ENCODE measurements at places on chromosomes 16 and 17.

DNA sequence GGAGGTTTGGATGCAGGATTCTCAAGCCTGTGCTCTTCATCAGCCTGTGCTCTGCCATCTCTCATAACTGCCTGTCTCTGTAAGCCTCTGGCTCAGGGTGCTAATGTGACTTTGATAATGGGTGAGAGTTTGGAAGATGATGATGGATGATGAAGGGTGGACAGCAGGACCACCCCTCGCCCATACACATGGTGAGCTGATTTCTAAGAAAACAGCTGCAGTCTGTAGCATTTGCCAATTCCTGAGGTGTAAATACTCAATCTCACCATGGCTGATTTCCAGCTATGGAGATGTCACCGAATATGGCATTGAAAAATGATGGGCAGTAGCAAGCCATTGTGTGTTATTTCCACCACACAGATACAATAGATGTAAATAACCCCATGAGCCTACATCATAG, 74.2 kb downstream of the ARSG start:
- no peak for DNase-seq

GRCh38 chr17:9364837-9365430, 210.7 kb downstream of the STX8 start:
- DNase-seq, result no peak

- DNase-seq, result peak; percentile 49
Measured at GRCh38 chr16:85423631-85424030, 189.5 kb upstream of the GSE1 start.

DNA sequence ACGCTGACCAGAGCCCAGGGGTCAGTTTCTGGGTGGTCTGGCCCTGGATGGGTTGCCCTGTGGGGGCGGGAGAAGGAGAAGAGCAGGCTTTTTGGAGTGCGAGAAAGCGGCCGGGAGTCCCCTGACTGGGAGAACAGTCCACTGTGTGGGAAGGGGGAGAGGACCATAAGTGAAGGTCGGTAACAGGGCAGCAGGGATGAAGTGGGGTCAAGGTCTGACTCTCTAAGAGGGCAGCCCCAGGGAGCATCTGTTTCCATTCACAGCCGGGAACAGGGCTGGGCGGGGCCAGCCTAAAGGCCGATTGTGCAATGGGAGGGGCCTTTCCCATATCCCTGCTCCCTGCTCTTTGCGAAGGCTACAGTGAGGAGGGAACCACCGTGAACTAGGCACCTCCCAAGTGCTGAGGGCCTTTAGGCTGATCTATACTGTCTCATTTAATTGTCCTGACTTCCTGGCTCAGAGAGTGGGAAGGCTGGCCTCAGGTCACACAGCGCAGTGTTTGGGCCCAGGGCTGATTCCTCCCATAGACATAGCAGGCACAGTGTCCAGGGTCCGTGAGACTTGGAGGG, 10.4 kb upstream of the WFDC1 start:
- peak; percentile 42 for DNase-seq

DNA sequence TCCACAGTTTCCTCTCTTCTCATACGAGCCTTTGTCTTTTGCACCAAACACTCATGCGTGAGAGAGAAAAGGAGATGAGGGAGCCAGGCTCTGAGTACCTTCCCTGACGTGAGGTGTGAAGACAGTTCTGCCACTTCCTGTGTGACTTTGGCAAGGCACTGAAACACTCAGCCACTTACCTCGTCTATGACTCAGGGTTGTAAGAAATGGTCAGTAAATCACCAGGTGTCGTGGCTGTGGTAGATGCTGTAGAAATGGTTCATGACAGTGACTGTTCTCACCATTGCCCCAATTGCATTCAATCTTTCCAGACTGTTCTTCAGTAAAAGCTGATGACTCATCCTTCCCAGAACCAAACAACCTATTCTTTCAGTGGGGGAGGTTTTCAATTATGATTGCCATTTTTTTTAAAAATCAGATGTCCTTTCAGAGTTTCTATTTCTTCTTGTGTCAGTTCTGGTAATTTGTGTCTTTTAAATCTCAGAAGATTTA, 49.2 kb upstream of the CBFA2T3 start:
- DNase-seq, result peak; percentile 41

GRCh38 chr17:32488177-32488542, 1.4 kb downstream of the CDK5R1 start:
- DNase-seq, result no peak

GRCh38 chr17:19642373-19642893, 6.1 kb upstream of the ALDH3A2 start:
- no peak for DNase-seq

DNA sequence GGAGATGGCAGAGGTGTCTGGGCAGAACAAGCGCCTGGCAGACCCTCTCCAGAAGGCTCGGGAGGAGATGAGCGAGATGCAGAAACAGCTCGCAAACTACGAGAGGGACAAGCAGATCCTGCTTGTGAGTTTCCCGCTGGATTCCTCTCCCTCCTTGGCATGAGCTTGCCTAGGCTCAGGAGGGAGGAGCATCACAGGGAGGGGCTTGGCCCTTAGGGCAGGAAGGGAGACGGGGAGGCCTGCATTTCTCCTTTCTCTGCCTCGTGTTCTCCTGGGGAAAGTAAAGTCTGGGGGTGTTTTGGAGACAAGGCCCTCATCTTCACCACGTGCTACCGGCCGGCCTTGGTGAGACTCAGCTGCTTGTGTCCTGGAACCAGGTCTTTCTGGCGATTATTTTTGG, 18.0 kb upstream of the DBNDD1 start:
- DNase-seq, result no peak

All from DMS53 (cell line).